Mucosa of gallbladder (tissue), 1 donor: ENCODE measurements at places on chromosomes 1 and 21. TPM values are rescaled to one million over a fixed set of nuclear protein-coding genes. Genes with fewer than 3 reads are reported as not detected.

Gene CHIA
- total RNA-seq = 0.23 TPM

Gene OLIG1
- not detected for total RNA-seq

Gene S100A14
- 56.9 TPM for total RNA-seq

Gene FCRL1
- total RNA-seq = not detected

Gene TESK2
- 6.0 TPM for total RNA-seq

Gene LMOD1
- total RNA-seq = 257 TPM

Gene LCE3E
- total RNA-seq = not detected

Gene ST7L
- 18.8 TPM for total RNA-seq

Gene TDRKH
- total RNA-seq = 10.6 TPM

Gene TXNIP
- total RNA-seq = 446 TPM
